NCI-H2171 (cell line): ENCODE measurements at places on chromosomes 5 and 9.

DNA sequence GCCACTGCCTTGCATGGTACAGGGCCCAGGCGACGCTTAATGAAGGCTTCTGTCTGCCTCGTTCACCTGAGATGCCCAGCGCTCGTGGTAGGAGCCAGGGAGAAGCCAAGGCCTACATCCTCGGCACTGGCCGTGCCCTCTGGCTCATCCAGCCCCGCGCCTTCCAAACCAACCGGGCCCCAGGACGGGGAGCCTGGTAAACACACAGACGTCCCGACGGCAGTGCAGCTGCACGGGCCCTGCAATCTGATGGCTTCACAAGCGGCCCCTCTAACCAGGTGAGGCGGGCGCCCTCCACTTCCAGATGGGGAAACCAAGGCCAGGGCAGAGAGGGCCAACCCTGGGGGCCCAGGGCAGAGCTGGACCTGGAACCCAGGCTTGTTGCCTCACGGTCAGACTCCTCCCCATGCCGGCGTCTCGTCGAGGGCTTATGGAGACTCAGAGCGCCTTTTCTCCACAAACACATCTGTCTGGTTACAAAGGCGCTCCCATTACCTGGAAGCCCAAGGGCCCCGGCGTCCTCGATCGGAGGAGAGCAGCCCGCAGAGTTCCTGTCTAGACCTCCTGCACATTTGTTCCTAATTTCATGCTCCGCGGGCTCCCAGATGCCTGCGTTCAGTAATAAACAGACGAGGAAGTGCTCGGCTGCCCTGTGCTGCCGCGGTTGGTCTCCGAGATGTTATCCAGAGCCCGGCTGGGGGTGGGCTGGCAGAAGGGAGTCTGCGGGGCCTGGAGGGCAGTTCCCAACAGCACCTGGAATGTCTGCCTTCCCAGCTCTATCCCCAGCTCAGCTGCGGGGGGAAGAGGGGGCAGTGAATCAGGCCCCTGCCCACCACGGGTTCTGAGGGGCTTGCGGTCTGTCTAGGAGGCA, 23.5 kb downstream of the FAM163B start:
- DNase-seq: peak; percentile 86

- DNase-seq: no peak
Observed at GRCh38 chr5:31385774-31386537, 145.9 kb downstream of the DROSHA start.

DNA sequence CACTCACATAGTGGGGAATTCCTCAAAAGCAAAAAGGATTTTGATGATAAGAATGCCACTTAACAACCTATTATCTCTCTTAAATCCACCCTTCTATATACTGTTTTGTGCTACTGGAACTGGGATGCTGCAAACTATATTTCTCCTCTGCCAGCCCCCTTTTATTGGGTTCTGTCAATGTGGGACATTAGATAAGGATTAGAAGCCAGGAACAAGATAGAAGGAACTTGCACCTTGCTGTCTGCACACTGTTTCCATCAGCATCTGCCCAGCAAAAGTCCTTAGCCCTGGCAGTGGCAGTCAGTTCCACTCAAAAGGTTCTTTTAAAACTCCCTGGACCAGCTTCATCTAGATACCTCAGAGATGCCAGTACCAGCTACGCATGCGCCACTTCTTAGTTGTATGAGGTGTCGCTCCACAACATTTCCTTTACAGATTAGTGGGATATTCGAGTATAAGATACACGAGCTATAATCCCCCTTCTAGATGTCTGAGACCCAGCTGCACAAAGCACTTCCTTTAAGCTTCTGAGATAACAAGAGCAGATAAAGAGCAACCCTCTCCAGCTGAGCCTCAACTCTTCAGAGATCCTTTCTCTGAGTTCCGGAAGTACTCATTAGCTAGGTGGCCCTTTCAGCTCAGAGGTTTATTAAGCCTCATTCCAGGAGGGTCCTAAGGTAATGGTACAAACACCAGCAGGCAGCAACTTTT, 45.3 kb downstream of the CERT1 start:
- DNase-seq: no peak

GRCh38 chr5:87751824-87752223, 339.1 kb upstream of the CCNH start:
- DNase-seq: no peak

DNA sequence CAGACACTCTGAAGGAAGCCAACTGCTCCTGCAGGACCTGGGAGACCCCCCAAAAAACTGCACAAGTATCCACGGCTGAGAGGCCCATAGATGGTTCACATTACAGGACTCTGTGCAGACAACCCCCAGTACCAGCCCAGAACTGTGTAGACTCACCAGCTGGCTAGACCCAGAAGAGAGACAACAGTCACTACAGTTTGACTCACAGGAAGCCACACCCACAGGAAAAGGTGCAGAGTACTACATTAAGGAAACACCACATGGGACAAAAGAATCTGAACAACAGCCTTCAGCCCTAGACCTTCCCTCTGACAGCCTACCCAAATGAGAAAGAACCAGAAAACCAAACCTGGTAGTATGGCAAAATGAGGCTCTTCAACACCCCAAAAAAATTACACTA, 281.2 kb upstream of the RGMB start:
- DNase-seq: no peak

DNA sequence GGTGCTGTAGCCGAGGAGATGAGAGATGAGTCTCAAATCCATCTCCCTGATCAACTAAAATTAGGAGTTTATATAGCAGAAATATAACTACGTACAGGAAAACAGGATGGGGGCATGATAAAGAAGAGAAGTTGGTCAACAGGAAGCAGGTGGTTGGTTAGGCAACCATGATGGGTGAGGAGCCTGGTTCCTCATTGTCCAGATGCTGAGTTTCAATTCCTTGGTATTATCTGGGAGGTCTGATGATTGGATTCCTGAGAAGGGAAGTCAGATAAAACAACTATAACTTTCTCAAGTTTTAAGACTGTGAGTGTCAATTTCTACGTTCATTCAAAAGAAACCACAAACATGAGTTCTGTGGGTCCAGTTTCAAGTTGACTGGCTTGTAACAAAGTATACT, 323.9 kb downstream of the MTRR start:
- DNase-seq: no peak

GRCh38 chr9:86405086-86405491, 50.9 kb upstream of the TUT7 start:
- DNase-seq: no peak

GRCh38 chr5:81214848-81215247, 18.3 kb upstream of the CKMT2 start:
- no peak for DNase-seq

- no peak for DNase-seq
Observed at GRCh38 chr5:142486020-142486419, 161.2 kb upstream of the SPRY4 start.

- no peak for DNase-seq
Observed at GRCh38 chr5:130141659-130142320, 237.5 kb downstream of the CHSY3 start.

- DNase-seq: no peak
Observed at GRCh38 chr5:74850789-74851425, 15.3 kb downstream of the FAM169A start.

GRCh38 chr5:176360894-176361436, 599 bp downstream of the KIAA1191 start:
- DNase-seq: no peak

DNA sequence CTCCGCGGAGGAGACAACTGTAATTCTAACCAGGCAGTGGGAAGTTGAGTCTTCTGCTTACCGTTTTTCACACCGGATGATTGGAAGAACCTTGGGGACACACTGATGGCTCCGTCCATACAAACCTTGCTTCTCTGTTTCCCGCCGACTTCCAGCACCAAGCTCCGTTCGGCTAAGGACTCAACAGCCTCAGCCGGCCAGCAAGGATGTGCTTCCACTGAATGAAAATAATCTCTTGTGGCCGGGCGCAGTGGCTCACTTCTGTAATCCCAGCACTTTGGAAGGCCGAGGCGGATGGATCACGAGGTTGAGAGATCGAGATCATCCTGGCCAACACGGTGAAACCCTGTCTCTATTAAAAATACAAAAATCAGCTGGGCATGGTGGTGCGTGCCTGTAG, 1.8 kb upstream of the EDF1 start:
- no peak for DNase-seq

DNA sequence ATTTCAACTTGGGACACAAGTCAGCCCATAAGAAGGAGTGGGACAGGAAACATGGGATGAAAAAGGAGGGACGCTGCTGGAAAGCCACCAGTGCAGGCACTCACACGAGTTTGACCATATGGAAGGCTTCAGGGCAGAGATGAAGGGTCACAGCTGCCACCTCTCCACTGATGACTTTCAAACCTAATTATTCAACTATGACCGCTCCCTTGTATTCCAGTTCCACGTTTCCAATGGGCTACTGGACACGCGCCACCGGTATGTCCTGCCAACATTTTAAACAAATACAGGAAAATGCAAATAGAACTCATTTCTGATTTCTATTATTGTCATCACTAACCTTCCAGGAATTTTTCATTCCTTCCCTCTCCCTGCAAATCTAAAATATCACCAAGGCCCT, 134.7 kb downstream of the SLC1A3 start:
- DNase-seq: no peak

- no peak for DNase-seq
Observed at GRCh38 chr5:36058776-36059175, 7.9 kb downstream of the UGT3A2 start.

DNA sequence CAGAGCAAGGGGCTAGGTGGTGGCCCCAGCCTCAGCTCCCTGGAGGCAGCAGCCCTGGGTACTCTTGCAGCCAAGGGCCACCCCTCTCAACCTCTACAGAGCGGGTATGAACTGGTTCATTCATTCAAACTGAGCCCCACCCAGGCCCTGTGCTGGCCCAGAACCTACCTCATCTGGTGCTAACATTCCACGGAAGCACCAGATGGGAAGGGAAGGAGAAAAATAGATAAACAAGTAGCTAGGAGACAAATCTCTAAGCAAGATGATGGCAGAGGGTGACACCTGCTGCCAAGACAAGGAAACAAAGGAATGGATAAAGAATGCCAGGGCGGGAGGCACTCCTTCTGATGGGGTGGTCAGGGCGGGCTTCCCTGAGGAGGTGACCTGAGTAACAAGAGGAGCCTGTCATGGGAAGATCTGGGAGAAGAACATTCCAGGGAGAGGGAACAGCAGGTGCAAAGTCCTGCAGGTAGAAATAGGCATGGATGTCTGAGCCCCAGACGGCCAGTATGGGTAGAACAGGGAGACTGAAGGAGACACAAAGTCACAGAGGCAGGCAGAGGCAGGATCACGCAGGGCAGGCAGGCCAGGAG, 6.1 kb downstream of the ST6GALNAC4 start:
- DNase-seq: peak; percentile 88

DNA sequence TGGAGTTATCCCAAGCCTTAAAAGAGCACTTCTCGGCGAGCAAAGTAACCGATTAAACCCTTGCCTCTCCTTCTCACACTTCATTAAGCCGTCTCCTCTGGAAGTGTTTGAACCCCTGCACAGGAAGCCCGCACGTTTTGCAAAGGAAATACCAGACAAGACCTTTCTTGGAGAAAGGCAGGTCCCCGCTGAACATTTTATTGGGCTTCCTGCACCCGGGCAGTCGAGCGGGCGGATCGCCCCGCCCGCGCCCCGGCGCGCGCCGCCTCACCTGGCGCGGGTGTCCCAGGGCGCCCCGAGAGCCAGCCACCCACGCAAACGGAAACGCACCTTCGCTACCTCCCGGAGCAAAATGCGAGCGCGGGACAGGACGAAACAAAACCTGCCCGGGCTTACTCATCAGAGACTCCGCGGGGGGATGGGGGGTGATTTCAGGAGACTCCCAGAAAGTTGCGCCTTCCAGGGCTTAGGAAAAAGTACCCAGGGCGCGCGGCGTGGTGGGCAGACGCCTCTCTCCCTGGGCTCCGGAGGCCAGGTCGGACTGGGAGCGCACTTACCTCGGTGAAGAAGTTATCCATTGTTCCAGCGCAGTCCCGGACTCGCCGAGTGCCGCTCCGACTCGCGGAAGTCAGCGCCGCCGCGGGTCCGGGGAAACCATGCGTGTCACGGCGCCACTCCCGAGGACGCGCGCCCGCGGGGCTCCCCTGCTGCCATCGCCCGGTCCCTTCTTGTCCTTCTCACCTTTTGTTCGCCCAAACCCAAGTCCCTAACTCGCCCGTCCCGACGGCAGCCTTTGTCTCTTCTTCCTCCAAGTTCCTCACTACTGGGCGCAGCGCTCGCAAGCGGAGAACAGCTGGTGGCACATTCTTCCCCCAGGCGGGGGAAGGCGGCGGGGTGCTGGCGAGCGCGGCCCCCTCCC, 598 bp downstream of the MYO10 start:
- DNase-seq: peak; percentile 64

GRCh38 chr5:156340893-156341292, 13.9 kb downstream of the SGCD start:
- no peak for DNase-seq

GRCh38 chr9:134706522-134706921, 64.9 kb downstream of the COL5A1 start:
- no peak for DNase-seq

DNA sequence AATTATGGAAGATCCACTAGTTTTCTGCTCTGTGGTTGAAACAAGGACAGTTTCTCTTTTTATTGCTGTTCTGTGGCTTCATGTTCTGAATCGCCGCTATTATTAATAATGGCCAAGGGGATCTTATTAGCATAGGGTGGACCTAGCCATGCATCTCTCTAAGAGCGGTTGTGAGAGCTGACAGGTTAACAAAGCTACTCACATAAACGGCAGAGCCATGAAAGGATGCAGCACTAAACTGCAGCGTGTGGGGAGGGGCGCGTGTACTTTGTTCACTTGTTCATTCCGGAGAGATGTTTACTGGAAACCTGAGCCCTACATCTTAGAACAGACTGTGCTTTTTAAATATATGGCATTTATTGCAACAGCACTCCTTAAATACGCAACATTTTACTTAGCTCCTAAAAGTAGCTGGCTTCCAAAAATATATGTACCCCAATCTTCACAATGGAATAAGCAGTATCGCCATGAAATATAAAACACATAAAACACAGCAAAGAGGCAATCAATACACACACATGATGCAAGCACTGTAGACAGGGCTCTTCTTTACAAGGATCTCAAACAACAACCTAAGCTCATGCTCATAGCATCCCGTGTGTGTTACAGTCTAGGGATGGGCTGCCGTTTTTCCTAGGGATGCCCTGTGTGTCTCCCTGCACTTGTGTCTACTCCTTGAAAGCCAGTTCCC, 424.6 kb downstream of the MED10 start:
- no peak for DNase-seq

DNA sequence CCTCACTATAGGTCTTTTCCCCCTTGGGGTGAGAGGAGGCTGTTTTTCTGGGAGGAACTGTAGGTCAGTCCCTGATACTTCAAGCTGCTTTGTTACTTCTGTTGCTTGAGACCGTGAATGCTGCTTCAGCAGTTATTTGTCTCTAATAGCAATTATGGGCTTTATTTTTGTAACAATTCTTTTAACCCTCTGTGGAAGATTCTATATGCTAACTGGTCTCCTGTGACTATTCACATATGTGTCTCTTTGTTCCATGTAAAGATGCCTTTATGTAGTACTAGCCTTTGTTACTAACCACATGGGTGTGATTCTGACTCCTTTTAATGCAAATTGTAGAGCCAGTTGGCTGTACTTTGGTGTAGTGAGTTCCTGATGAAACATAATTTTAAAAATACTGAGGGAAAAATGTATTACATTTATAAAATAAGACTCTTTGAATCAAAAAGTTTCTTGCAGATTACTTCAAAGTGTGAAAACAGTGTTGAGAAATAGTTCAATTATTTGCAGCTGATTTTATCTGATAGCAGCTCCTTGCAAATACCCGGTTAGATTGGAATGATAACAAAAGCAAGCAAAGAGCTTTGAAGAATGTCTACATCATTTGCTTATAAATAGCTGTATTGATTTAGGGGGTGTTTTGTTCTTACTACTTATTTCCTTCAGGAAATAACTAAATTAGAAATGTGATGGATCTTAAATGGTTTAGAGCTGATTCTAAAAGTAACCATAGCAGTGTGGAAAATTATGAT, 46.6 kb downstream of the ANGPTL2 start:
- no peak for DNase-seq
